ENCODE measurements at places on chromosomes 1 and 21.

DNA sequence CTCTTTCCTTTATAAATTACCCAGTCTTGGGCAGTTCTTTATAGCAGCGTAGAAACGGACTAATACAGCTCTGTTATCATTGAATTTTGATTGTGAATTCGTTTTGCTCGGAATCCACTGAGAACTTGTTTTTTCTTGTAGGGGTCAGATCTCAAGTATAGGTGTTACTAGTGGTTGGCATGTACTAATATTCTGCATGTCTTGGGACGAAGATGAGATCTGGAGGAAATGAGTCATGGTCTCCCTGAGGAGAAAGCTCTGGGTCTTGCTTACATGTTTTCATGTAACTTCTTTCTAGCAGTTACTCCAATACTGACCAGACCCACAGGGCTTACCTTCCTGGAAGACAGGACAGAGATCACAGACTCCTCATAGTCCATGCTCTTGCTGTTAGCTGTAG is 30.3 kb downstream of the ZSCAN20 start:
- DNase-seq, result no peak

DNA sequence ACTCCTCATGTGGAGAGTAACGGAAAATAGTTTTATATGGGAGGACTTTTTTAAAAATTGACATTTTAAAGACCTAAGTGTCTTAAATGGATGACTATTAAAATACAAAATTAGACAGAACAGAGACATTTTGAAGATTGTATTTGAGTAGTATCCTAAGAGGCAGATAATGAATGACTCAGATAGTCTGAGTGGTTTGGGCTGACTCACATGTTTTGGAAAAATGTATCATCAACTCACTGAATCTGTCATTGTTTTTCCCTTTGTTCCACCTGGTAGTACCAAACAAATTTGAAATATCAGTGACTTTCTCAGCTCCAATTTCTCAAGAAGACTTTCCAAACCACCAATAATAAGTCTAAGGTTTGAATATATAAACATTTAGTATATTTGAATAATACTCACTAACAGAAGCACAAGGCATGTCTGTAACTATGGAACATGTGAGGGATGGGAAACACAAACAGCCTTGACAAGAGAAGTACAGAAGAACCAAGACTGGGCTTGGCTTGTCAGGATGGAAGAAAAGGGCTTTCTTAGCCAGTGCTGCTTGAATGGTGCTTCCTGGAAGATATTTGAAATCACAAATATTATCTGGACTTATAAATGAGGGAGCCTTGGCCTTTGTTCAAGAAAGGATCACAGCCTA is 90.6 kb downstream of the SGIP1 start:
- DNase-seq, result no peak

- DNase-seq, result no peak
Measured at GRCh38 chr1:43232482-43232881, 37.3 kb upstream of the TMEM125 start.

DNA sequence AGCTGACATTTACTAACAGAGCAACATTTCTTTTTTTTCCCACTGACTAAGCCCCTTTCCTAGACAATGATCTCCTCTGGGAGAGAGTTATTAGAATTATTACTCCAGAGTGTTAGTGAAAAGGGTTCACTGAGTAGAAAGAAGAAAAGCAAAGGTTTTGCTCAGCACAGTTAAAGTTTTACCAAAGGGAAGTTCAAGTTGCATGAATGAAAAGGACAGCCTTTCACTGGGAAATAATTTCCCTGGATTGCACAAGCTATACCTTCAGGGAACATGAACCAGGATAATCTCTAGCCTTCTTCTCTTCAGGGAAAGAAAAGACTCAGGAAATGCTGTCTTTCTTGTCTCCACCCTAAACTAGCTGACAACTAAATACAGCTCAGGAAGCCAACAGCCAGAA is 71.4 kb upstream of the ESRRG start:
- no peak for DNase-seq

GRCh38 chr1:23341931-23342692 is 2.0 kb downstream of the HNRNPR start:
- DNase-seq, result no peak

GRCh38 chr1:18463984-18464664 is 16.6 kb upstream of the KLHDC7A start:
- DNase-seq, result no peak

- DNase-seq, result no peak
Measured at GRCh38 chr1:47409311-47410067, 6.6 kb upstream of the FOXE3 start.

DNA sequence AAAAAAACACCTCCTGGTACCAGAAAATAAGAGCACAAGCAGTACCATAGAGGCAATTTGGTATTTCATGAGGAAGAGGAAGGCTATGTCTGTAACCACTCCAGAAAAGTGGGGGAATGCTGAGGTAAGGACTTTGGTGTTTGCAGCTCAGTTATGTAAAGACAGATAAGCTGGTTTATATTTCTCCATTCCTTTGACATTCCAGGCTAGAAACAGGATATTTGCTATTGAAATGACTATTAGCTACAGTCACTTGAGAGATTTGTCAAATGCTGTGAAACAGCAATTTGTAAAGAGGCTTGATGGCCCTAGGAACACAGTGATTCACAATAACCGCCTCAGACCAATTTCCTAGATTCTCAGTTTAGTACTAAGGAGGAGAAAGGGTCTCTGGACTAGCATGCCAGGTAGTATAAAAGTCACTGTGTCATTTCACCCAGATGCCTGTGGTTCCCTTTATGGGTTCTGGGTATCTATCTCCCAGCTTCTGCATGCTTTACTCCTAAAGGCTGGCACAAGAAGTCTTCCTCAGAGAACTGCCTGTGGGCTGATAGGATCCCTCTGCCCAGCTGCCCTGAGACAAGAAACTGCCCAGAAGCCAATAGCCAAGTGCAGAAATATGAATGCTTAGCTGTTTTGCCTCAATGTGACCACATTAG is 80.5 kb downstream of the VCAM1 start:
- no peak for DNase-seq

- no peak for DNase-seq
Measured at GRCh38 chr1:200945111-200945510, 50.4 kb downstream of the INAVA start.

DNA sequence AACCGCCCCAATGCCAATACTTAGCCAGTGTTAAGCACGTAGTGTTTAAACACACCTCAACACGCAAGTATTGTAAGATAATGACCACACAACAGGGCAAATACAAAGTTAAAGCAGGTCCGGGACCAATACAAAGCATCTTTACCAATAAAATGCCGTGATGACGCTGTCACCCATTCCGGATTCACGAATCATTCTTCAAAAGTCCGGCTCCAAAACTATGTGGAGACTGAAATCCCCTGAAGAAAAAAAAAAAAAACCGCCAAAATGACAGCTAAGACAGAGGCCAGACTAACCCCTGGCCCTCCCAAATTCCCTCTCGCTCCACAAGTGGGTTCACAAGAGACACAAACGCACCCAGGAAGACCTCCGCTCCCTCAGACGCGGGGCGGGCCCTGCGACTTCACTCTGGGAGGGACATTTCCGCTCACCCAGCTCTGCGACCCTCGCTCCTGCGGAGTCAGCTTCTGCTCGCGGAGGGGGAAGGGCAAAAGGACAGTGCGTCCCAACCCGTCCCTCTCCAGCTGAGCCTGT is 625 bp upstream of the DARS2 start:
- DNase-seq, result no peak

GRCh38 chr1:165454091-165454610 is 9.2 kb upstream of the RXRG start:
- no peak for DNase-seq

DNA sequence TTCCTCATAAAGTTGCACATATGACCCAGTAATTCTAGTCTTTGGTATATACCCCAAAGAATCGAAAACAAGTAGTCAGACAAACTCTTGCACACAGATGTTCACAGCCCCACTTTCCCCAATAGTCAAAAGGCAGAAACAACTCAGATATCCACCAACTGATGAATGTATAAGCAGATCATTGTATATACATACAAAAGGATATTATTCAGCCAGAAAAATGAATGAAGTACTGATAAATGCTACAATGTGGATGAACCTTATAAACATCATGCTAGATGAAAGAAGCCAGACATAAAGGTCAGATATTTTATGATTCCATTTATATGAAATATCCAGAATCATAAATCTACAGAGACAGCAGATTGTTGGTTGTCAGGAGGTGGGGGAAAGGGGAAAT is 27.3 kb downstream of the SHCBP1L start:
- no peak for DNase-seq

DNA sequence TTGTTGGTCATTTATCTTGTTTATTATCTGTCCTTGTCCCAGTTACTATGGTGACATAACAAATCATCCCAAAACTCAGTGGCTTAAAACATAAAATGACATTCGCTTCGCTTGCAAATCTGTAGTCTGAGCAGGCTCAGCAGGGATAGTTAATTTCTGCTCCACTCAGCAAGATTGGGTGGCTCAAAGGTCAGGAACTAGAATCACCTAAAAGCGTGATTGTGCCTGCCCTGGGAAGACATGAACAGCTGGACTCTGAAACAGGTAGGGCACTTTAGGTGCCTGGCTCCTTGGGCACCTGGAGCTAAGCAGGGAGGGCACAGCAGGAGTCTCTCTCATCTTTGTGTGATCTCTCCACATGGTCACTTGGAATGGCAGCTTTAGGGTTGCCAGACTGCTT is 14.7 kb upstream of the TRAF3IP3 start:
- no peak for DNase-seq

DNA sequence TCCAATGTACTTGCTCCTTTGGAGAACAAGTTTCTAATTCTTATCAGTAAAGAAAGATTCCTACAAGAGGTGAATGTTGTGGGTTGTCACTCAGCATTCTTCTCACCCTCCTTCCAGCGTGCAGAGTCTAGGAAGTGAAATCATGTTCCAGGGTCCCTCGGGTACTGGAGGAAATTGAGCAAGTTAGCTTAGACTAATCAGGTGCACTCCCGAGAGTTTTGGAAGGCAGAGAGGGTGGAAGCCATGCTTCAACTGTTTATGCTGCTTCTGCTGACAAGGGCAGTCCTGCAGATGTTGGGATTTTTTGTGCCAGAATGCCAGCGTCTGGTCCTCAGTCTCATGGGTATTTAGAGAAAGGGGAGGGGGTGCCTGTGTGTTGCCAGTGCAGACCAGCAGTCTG is 5.3 kb upstream of the C1orf115 start:
- no peak for DNase-seq

GRCh38 chr1:155957411-155957915 is 16.0 kb downstream of the RXFP4 start:
- no peak for DNase-seq

- no peak for DNase-seq
Measured at GRCh38 chr1:37593726-37594125, 2.0 kb downstream of the GNL2 start.

GRCh38 chr1:212458817-212459216 is 26.1 kb downstream of the NENF start:
- no peak for DNase-seq

DNA sequence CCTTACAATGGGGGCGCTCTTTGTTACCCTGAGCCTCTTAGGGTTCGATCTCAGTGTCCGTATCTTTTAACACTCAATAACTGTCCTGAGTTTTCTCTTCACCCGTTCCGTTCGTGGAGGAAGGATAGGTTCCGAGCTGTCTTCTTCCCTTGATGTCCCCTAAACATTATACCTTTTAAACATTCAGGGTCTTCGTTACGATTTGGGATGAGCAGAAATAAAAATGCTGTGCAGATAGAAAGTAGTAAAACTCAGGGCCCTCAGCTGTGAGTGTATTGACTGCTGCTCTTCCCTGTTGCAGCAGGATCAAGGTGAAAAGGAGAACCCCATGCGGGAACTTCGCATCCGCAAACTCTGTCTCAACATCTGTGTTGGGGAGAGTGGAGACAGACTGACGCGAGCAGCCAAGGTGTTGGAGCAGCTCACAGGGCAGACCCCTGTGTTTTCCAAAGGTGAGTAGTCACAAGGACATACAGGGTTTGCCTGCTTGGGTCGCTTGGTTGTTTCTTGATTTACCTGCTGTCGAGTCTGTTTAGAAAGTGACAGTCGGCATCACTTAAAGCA is 784 bp downstream of the RPL11 start:
- DNase-seq, result no peak

- DNase-seq, result no peak
Measured at GRCh38 chr1:87759421-87760087, 430.9 kb downstream of the LMO4 start.

GRCh38 chr1:200250469-200250868 is 159.4 kb downstream of the ZNF281 start:
- no peak for DNase-seq

GRCh38 chr1:207397525-207397926 is 56.6 kb upstream of the CR2 start:
- DNase-seq, result no peak

DNA sequence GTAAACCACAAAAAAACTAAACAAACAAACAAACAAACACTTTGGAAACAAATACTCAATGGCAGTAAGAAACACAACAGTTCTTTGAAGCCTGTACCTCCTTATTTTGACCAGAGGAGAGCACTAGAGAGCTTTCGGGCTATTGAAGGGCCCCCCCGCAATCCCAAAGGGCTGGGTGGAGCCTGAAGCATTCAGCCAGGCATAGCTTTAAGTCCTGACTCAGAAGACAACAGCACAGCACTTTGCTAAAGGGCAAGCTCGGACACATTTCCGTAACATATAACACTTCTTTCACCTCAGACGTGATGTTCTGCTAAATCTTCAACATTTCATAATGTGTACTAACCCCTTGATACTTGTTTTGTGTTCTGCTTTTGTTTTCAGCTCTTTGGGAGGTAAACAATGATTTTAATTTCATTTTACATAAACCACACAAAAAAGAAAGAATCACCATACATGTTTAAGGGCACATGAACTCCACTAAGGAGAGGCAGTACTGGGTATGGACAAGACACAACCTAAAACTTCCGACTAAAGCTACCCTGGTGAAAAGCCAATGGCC is 9.7 kb upstream of the SHCBP1L start:
- DNase-seq, result no peak

GRCh38 chr1:22234476-22235030 is 91.7 kb upstream of the WNT4 start:
- no peak for DNase-seq

GRCh38 chr1:156383023-156383422 is 14.0 kb downstream of the RHBG start:
- DNase-seq, result peak; percentile 28

GRCh38 chr1:46774297-46774696 is 24.5 kb upstream of the CYP4B1 start:
- no peak for DNase-seq

DNA sequence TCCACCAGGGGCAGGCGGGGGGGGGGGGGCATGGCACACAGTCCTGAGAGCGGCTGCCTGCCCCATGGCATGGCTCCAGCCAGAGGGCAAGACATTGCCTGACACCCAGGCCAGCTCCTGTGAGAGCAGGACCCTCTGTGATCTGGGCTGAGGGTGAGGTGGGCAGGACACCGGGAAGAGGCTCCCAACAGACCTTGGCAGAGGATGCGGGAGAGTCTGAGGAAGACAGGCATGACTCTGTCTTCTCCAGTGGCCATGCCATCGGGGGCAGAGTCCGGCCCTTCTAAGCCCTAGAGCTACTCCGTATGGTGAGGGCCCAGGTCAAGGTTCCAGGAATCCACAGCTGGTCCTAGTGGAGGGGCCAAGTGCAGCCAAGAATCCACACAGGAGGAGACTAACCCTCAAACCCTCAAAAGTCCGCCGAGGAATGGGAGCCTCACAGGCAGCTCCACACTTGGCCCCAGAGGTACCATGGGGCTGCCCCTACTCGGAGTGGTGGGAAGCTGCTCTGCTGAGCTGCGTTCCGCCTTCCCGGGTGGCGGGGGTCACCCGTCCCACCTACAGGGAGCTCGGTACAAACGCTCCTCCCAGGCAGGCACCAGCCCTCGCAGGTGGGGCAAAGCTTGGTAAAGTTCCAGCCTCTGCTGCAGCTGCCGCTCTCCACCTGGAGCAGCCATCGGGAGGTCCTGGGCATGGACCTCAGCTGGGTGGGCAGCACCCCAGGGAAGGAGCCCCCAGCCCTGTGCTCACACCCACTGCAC is 6.5 kb downstream of the ACTRT2 start:
- DNase-seq, result no peak

Data from stimulated activated CD8-positive, alpha-beta memory T cell treated with anti-CD3 and anti-CD28 coated beads, Interleukin-2, amount 100 ng/mL, for 1 hour (primary cell).